ENCODE measurements at places on chromosomes 12 and 14. TPM values are rescaled to one million over a fixed set of nuclear protein-coding genes. Genes with fewer than 3 reads are reported as not detected.

- DNase-seq: no peak
Observed at GRCh38 chr12:111409780-111410430, 4.2 kb downstream of the SH2B3 start.

DNA sequence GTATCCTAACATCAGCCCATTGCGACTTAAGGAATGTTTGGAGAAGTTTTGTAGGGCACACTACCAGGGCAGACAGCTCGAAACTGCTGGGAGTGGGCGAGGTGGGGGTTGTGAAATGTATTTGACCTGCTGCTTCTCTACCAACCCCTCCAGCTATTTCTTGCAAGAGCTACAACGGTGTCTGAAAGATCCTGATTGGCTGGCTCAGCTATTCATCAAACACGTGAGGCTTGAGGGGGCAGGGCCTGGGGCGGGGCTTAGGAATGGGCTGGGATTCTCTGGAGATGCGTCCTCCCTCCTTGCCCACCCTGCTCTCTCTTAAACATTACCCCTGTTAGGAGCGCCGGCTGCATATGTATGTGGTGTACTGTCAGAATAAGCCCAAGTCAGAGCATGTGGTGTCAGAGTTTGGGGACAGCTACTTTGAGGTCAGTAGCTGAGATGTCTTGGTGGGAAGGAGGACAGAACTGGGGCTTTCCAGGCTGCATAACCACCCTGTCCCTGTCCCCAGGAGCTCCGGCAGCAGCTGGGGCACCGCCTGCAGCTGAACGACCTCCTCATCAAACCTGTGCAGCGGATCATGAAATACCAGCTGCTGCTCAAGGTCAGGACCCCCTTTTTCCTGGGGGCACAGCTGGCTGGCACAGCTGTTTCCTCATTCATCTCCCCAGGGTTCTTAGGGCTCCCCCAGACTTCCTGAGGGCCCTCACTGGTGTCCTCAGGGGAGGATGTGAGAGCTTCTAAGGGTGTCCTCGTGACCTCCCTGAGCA is 3.1 kb downstream of the ARHGEF25 start:
- DNase-seq: no peak

DNA sequence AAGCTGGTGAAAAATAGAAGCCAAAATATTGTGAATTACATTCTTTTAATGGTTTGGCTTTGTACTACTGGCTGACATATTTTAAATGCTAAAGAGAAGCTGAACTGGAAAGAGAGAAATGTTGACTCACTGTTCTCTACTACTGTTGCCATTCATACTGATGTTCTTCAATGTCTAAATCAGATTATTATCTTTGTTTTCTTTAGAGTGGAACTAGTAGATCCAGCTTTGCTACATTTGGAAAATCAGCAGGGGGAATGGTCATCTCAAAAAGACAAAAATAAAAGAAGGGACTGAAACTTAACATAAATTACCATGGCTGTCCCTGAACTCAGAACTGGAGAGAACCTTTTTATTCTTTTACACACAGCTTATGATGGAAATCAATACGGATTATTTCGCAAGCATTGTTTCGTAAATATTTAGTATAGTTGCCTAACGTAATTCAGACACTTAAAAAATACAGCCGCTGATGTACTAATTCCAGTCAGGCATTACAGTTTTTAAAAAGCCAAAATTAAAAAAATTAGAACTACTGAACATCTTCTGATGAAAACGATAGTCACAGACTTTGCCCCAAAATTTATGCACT is 76.3 kb upstream of the OTX2 start:
- DNase-seq: no peak

DNA sequence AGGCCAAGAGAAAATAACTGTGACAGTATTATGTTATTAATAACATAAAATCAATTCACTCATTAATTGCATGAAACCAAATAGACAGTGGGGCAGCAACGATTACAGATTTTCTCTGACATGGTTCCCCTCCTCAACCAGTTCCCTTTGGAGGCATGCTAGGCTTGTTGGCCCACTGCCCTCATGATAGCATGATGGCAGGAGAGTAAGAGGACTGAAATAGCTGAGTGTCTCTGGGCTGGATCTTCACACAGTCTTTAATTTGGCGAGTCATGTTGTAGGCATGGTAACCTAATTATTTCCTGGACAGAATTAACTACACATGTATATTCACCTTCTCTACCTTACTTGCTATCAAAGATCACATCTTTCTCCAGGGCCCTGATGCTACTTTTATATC is 266.2 kb upstream of the PELI2 start:
- DNase-seq: no peak

- DNase-seq: no peak
Observed at GRCh38 chr12:57829025-57829777, 10.7 kb upstream of the AVIL start.

- DNase-seq: no peak
Observed at GRCh38 chr12:108948367-108948766, 68.5 kb downstream of the DAO start.

The TECPR2 gene
- total RNA-seq: 10.6 TPM

GRCh38 chr14:73685328-73685727 is 28.9 kb downstream of the PNMA1 start:
- no peak for DNase-seq

DNA sequence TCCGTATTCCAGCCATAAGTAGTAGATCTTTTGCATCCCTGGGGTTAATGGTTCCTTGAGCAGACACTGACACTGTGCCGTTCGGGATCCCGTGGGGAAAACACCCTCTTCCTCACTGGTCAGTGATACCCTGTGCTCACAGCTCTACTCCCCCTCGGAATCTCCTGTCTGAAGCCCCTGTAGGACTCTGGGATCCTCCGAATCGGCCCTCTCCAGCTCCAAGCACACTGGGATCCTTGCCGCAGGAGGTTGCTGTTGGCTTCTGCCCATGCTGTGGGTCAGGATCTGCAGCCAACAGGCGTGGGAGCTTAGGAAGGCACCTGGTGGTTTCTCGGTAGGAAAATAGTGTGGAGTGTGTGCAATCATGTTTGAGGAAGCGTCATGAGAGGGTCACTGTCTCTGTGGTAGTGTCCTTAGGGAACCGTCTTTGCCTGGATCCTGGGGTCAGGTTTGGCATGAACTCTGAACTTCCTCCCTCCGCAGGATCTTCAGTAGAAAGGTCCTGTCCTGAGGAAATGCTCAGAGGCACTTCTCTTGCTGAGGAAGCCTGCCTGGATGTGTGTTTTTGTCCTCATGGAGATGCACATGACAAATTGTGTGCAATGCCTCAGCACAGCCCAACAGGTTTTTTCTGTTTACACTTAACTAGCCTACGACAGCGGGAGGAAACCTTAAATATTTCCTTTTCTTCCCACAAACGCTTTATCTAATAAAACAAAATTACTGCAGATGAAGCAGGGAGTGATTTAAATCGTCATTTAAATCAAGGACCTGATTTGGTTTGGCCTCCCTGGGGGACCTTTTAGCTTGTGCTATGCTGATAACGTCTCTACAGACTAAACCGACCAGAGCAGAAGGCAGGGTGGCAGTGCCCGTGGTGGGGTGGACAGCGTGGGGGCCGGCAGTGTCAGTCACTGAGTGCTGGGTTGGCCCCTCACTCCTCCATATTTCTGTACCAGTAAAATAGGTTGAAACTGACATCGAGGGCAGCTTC is 18.7 kb downstream of the FBXL14 start:
- DNase-seq: no peak

The GIT2 gene
- 33.1 TPM for total RNA-seq

DNA sequence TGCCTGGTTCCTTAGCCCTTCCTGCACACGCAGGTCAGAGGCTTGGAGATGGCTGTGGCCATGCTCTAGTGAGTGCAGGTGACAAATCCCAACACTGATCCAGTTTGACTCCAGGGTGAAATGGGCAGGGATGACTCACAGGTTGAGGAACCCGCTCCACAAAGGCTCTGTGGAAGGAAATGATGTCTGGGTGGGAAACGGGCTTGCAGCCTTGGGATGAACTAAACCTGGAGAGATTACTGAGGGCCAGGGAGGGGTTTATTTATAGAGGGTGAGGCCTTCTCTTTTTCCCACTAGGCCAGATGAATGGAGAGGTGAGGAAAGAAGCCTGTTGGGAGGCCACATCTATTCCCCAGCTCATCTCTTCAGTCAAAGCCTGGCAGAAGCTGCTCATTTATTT is 29.3 kb upstream of the EMP1 start:
- peak; percentile 56 for DNase-seq

DNA sequence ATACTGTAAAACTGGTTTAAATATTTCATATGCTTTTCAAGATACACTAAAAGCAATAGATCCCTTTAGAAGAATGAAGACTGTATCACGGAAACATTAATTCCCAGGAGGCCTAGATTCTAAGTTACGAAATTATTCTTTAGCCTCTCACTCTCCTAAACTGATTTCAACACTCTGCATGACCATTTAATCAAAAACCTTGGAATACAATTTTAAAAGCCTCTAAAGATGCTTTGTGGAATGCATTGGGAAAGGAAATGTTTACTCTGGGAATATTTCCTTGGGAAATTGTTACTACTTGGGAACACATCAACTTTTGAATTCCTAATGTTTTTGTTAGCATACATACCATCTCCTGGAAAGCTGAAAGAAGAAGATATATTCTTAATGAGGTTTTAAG is 255.7 kb upstream of the FAR2 start:
- DNase-seq: no peak

- no peak for DNase-seq
Observed at GRCh38 chr12:120735181-120735580, 9.6 kb downstream of the ACADS start.

The REM2 gene
- total RNA-seq: 0.14 TPM

The CFAP251 gene
- total RNA-seq: 44.5 TPM

Measured in foreskin keratinocyte (primary cell).